AG10803 (cell line): ENCODE measurements at places on chromosomes 12 and 14.

DNA sequence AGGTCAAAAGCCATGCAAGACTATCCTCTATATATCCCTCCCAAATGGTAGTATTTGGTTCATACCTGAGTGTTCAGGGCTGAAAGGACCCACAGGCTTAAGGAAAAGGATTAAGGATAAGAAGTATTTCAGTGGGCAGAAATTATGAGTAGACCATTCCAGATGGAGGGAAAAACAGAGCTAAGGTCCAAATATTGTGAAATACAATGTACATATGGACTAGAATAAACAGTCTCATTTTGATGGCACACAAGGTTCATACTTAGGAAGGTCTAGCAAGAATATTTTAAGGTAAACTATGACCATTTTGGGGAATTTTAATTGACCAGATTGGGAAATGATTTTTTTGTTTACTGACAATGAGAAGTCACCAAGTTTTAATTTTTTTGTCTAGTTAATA is 124.6 kb downstream of the PRKD1 start:
- no peak for DNase-seq

DNA sequence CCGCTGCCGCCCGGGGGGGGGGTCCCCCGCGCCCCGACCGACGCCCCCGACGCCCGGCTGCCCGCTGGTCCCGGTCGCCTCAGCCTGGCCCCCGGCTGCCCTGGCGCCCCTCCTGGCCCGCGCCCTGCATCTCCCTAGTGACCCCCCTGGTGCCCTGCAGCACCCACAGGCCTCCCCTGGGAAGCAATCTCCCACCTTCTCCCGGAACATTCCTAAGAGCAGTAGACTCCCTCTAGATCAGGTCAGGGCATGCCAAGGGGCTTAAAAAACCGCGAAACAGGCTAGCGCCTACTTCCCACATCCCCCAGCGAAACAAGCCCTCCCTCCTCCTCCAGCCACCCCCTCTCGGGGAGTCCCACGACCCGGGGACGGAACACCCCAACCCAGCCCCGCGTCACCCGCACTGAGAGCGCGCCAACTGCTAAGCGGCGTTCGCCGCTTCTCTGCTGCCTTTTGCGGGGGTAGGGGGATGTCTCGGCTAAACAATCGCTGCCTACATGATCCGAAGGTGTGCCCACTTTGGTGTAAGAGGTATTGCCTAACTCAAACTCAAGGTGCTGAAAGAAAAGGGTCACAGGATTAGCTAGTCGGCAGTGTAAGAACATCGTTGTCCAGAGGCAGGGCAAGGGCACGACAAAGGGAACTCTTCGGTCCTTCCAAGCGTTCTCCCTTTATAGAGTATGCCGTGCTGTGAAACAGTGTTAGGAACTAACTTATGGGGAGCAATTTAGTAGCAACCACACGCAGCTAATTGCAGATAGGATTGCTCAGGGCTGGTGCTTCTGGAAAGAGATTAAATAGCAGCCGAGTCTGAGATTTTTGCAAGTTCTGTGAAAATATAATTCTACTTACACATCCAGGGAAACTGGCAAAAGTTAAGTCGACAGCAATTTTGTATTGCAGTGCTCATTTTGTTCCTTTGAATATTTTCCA is 619 bp upstream of the NTN4 start:
- DNase-seq, result no peak

GRCh38 chr12:87953256-87953860 is 75.8 kb downstream of the C12orf50 start:
- DNase-seq, result peak; percentile 40

- peak; percentile 92 for DNase-seq
Measured at GRCh38 chr12:90090929-90091651, 382.5 kb upstream of the ATP2B1 start.

GRCh38 chr12:77058740-77059139 is 6.6 kb downstream of the E2F7 start:
- DNase-seq, result peak; percentile 16

GRCh38 chr14:62181591-62181990 is 419.4 kb downstream of the SNAPC1 start:
- DNase-seq, result peak; percentile 12

DNA sequence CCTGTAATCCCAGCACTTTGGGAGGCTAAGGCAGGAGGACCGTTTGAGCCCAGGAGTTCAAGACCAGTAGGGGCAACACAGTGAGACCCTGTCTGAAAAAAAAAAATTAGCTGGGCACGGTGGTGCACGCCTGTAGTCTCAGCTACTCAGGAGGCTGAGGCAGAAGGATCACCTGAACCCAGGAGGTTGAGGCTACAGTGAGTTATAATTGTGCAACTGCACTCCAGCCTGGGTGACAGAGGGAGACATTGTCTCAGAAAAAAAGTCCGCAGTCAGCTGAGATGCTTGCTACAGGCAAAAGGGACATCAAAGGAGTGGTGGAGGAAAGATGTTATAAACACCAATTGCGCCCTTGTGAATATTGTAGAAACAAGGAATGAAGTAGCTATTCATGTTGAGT is 77.8 kb downstream of the NDUFA12 start:
- no peak for DNase-seq

DNA sequence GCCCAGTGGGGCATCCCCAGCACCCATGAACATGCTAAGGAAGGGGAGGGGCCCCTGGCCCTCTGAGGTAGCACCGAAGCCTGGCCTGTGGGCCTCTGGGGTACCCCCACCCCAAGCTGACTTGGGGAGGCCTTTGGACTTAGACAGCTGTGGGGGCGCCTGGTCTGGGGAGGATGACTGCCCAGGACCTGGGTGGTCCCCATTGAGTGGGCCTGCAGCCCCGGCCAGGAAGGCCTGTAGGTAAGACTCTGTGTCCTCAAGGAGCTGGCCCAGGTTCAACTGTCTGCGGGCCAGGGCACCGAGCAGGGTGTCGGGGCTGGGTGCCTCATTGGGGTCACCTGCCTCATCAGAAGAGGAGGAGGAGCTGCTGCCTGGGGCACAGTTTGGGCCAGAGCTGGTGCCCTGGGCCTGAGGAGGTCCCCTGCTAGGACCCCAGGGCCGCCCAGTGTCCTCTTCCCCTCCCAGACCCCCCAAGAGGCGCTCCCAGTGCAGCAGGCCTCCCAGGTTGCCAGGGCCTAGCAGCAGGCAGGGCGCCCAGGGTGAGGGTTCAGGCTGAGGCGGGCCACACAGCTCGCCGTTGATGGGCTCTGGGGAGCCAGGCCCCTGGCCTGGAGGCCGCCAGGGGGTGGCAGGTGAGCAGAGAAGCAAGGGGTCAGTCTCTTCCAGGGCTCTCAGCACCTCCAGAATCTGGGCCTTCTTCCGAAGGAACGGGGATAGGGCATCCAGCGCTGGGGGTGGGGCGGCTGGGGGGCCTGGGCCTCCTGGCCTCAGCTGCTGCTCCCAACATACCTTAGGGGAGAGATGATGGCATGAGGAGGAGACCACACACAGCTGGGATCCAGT is 31.4 kb downstream of the NCKAP5L start:
- no peak for DNase-seq

- DNase-seq, result no peak
Measured at GRCh38 chr12:120252071-120252906, 13.2 kb downstream of the PXN start.

- peak; percentile 9 for DNase-seq
Measured at GRCh38 chr14:20934148-20934762, 21.0 kb upstream of the RNASE2 start.

DNA sequence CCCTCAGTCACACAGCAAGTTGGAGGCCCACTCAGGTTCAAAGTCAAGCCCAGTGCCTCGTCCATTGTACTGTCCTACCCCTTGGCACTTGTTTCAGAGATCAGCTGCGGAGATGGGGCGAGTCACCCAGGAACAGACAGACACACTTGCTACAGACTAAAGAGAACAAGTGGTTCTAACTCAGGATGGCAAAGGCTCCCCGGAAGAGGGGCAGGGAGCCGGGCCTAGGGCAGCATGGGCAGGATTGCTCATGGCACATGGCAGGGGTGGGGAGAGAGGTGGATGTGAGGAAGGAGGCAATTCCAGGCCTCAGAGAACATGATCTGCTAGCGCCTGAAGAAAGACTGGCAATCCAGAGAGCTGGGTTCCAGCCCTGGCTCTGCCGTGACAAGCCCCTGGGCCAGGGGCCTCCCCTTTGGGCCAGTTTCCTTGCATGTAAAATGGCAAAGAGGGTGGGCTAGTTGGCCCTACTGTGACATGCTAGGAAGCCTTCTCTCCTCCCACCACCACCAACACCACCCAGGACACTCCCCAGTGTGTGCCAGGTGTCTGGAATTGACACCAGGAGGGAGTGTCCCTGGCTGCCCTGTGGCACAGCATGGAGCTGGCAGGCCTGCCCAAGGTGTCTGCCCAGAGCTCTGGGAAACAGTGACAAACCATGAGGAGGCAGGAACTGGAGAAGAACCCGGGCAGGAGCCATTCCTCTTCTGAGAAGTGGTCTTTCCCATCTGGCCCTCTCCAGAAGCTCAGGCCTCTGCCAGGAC is 24.0 kb upstream of the IRF2BPL start:
- DNase-seq, result no peak

- DNase-seq, result no peak
Measured at GRCh38 chr12:47560415-47560814, 145.4 kb downstream of the RPAP3 start.

DNA sequence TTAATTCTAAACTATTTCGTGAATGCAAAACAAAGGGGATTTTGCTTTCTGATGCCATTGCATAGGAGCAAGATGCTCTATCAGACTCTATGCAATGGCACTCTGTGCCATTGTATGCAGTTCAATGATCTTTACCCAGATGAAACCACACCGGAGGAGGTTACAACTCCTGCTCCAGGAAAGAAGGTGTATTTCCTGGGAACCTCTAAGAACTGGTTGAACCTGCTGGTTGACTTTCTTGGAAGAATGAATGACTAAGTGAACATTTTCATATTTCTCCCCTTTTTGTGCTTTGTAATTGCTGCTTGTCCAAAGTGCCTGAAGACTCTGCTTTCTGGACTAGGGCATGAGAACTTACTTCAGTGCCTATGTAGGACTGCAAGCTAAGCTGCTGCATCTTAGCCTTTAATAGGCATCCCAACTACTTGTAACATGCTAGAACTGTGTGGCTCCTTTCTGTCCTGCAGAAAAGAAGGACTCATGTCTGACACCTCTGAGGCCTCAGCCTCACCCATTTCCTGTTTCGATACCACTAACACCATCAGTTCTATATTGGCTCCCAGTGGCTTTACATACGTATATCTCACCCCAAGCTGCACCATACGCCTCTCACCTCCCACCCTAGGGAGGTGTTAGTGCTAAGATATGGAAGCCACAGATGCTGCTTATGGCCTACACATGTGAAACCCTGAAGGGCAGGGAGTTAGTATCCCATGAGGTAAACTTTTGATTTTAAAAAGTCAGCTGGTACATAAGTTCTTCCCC is 193.5 kb upstream of the CNOT2 start:
- DNase-seq, result no peak

DNA sequence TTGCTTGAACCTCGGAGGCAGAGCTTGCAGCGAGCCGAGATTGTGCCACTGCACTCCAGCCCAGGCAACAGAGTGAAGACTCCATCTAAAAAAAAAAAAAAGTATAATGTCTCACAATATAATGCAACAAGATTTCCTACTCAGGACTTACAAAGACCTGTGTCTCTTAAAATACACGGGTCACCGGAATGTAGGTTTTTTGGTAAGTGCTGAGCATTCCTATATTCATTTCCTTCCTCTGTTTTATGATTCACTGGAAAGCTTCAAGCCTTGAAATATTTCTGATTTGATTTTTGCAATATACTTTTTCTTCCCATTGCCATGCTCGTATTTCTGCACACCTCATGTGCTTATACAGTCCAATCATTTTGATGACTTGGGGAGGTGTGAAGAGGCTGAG is 245.8 kb downstream of the FBXL14 start:
- DNase-seq, result no peak

DNA sequence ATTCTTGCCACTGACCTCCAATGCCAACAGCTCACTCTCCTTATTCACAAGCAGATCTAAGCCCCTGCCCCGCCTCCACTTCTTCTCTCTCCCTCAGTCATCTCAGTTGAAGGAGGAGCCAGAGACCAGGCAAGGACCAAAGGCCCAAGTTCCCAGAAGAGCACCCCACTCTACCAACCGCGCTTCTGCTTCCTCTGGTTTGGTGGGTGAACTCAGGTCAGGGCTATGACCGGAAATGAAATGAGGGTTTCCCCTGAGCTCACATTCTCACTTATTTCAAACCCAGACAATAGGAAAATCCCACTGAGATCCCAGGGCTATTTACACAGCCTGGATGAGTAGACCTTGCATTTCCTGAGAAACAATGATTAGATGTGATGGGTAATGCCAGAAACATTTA is 9.9 kb downstream of the DPF3 start:
- DNase-seq, result no peak

GRCh38 chr12:128365651-128366231 is 98.8 kb downstream of the TMEM132C start:
- no peak for DNase-seq

DNA sequence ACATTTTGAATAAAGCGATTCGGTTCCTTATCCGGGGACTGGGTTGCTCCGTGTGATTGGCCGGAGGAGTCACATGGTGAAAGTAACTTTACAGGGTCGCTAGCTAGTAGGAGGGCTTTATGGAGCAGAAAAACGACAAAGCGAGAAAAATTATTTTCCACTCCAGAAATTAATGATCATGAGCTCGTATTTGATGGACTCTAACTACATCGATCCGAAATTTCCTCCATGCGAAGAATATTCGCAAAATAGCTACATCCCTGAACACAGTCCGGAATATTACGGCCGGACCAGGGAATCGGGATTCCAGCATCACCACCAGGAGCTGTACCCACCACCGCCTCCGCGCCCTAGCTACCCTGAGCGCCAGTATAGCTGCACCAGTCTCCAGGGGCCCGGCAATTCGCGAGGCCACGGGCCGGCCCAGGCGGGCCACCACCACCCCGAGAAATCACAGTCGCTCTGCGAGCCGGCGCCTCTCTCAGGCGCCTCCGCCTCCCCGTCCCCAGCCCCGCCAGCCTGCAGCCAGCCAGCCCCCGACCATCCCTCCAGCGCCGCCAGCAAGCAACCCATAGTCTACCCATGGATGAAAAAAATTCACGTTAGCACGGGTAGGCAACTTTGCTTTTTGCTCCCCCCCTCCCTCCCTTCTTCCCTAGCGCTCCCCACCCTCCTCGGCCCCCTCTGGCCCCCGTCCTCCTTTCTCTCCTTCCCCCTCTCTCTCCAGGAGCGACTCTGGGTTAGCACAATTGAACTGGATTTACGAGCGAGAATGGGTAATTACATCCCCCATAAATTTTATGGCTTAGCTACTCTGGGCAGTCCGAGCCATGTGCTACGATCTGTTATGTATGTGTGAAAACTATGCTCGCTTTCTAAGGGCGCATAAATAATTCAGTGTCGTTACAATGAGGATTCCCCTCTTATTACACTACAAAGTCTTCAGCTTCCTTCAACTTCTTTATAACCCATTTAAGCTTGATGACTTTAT is at the start of gene HOXC4:
TSS of gene HOXC4 (plus strand) at position 85 of the 991 bp plus-strand sequence. CDS start at position 173, 88 bp downstream.
- DNase-seq, result no peak

DNA sequence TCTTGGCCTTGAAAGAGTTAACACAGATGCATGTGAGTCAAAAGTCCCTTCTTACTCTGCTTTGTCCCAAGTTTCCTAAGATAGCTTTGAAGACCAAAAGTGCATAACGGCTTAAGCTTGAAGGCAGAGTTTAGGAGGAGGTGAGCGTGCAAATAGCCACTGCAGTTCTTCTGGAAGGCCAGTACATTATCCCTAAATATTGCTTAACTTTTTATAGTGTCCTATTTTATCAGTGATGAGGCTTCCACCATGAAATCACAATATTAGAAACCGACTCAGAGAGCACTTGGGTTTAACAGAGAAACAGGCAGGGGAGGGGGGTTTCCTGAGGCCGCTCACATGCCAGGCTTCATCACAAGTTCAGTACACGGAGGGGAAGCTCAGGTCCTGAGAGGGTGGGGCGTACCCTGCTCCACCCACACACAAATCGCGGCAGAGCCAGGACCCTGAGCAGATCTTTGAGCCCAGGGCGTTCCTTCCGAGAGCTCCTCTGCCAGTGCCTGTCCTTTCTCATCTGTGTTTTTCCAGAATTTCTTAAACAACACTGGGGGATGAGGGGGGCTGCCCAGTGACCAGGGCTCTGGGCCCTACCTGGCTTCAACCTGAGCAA is 26.8 kb upstream of the BDKRB2 start:
- peak; percentile 29 for DNase-seq
